ENCODE measurements at places on chromosomes 3 and 15.

GRCh38 chr3:14803981-14804834 is 14.6 kb upstream of the FGD5 start:
- DNase-seq, result no peak

- DNase-seq, result no peak
These were observed 196.9 kb upstream of the PRICKLE2 start for GRCh38 chr3:64422192-64422591.

DNA sequence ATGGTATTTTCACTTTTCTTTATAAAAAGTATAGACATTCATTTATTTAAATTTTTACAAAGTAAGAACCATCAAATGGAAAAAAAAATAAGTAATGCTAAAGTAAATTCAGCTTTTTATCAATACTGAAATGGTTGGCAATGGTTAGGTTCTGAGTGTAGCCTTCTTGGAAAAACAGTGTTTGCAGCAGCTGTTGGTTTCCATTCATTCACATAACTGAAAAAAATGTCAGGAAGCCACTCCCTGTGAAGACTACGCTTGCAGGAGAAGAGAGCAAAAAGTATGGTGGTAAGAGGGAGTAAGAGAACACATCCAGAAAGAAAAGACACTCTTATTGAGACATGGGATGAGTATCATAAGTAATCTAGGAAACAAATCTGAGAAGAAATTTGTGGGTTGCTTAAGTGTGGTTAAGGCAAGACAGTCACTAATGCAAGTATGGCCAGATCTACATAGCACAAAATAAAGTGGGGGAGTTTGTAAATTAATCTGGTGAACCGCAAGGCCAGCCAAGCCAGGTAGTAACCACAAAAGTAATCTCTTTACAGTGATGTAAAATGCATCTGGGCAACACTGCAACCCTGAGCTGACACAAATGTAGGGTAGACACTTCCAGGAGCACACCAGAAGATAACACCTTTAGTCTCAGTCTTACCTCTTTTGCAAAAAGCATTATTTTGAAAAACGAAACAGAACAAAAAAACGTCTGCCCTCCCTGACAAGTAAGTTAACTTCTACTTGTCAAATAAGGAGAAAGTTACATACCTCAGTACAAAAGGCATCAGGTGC is 133.7 kb downstream of the IGSF11 start:
- no peak for DNase-seq

DNA sequence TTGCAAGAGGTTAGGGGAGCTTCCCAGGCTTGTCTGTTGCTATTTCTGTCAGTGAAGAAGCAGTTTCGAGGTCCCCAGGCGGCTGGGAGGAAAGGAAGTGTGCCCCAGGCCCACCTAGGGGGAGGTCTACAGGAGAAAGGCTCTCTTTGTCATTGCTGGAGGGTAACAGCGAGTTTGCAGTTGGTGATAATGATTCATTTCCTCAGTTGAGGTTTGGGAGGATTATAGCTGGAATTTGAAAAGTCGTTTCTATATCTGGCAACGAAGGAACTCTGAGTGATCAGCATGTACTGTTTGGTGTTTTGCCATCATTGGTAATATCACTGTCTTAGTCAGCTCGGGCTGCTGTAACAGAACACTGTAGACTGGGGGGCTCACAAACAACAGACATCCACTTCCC is 65.5 kb upstream of the UBE3A start:
- DNase-seq, result no peak

- no peak for DNase-seq
These were observed 737 bp upstream of the ITPR1 start for GRCh38 chr3:4492208-4493013.

DNA sequence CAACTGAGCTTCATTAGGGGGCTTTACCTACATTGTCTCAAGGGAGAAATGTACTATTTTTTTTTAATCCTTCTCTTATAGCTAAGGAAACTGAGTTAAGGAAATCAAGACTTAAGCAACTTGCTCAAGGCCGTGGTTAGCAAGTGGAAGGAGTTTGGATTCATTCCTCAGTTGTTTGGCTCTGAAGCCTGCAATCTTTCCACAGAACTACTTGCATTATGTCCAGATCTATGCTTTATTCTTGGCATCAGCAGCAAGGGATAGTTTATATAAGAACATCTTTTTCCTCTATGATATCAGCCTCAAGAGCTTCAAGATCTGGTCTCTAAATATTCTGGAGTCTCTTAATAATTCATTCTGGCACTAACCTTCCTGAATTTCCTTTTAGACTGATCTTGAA is 182.4 kb downstream of the SV2B start:
- no peak for DNase-seq

DNA sequence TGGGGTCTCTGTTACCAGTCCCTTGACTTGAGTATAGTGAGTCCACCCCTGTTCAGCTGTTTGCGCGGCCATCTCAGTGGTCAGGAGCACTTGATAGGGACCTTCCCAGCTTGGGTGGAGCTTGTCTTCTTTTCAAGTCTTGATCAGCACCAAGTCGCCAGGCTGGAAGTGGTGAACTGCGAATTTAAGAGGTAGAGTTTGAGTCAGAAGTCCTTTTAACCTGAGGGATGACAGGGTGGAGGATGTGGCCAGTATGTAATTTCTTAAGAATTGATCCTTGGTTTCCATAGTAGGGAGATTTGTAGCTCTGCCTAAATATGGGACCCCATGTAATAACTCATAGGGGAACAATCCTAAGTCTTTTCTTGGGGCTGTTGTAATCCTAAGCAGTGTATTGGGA is 86.3 kb upstream of the XCR1 start:
- DNase-seq, result no peak

- no peak for DNase-seq
These were observed 38.6 kb upstream of the DGKG start for GRCh38 chr3:186400662-186401061.

GRCh38 chr15:62121273-62122015 is 43.6 kb downstream of the C2CD4B start:
- DNase-seq, result no peak

DNA sequence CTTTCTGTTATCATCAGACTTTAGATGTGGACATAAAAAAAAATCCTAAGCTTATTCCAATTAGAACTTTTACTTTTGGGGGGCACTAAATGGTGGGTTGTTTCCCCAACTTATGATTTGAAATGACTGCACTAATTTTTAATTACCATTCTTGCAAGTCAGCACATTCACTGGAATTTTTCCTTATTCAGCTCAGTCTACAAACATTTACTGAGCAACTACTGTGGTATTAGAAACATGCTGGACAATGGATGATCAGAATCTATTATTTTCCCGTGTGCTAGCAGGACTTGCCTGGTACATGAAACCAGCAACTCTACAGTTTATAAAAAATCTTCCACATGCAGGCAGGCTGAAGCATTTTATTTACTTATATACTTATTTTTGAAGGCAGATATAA is 273.6 kb downstream of the FOXP1 start:
- DNase-seq, result no peak

GRCh38 chr3:129624347-129625071 is 18.0 kb upstream of the PLXND1 start:
- no peak for DNase-seq

Measured in stimulated activated CD4-positive, alpha-beta T cell treated with anti-CD3 and anti-CD28 coated beads, TNF-alpha, amount 100 ng/mL, for 1 hour (primary cell).